ENCODE measurements at places on chromosomes 3 and 15.

GRCh38 chr15:81558056-81558455 is 184.0 kb upstream of the TMC3 start:
- DNase-seq: no peak

DNA sequence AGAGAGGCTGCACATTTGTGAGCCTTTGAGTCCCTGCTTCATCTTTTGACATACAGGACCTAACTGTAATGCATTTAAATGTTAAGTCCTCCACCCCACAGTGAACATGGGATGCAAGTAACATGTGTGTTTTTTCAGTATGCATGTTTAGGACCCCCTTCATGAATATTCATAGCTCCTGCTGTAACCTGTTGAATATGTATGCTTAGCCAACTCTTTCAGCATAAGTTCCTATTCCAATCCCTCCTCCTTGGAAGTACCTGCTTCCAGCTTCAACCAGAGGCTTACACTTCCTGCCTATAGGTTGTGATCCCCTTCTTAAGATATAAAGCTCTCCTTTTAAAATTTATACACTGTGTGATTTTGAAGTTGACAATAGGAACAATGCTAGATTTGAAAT is 36.9 kb upstream of the GNB4 start:
- no peak for DNase-seq

DNA sequence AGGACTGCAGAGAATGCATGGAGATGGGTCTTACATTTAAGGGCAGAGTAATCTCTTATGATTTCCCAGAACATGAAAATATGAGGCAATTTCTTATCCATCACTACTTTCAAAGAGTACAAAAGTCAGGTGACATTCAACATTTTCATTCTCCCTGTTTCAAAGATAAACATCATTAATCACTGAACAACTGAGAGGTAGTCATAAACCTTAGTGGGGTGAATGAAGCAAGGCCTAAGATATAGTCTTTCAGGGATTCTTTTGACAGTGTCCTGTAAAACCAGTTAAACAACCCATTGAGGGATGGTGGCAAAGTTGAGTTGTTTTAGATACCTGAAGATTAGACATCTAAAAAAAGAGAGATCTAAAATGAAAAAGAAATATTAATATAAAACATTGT is 271.6 kb upstream of the CBLB start:
- DNase-seq: no peak

GRCh38 chr3:124014366-124014942 is 22.5 kb upstream of the ROPN1 start:
- no peak for DNase-seq

DNA sequence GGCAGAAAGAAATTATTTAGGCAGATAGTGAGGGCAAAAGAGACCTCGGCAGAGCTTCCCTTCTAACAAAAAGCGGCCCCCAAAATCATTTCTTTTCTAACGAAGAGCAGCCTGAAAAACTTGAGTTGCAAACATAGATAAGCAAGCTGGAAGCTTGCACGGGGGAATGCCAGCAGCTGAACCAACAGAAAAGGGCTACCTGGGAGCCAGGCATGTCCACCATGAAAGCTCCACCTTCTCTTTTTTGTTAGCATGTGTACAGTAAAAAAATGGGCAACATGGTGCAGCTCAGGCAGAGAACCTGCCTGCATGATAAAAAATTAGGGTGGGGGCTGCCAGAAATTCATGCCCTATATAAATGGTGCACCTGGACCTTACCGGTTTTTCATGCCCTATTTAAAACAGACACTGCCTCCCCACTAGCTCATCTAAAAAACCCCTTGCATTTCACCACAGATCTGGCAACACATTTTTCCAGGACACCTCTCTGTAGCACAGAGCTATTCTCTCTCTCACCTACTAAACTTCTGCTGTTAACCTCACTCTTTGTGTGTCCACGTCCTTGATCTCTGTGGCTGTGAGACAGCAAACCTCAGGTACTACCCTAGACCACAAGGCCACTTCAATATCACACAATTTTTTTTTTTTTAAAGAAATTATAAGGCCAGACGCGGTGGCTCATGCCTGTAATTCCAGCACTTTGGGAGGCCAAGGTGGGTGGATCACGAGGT is 18.7 kb downstream of the SLC33A1 start:
- no peak for DNase-seq

DNA sequence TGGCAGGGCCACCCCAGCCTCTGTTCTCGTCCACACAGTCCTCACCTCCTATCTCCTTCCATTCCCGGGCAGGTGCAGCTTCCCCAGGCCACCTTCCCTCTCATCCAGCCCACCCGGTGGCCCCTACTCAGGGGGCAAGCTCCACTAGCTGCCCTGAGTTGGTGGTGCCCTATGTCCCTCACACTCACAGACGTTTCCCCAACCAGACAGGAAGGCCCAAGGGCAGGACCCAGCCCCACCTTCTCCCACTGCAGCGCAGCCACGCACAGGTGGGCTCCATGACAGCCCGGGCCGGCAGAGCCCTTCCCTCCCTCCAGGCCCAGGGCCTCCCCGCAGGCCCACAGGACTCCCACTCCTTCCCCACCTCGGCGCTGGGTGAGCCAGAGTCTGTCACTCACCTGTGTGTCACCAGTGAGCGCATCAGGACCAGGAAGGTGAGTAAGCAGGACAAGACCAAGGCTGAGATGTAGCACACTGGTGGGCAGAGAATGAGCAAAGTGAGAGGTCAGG is 11.1 kb downstream of the ISLR start:
- no peak for DNase-seq

DNA sequence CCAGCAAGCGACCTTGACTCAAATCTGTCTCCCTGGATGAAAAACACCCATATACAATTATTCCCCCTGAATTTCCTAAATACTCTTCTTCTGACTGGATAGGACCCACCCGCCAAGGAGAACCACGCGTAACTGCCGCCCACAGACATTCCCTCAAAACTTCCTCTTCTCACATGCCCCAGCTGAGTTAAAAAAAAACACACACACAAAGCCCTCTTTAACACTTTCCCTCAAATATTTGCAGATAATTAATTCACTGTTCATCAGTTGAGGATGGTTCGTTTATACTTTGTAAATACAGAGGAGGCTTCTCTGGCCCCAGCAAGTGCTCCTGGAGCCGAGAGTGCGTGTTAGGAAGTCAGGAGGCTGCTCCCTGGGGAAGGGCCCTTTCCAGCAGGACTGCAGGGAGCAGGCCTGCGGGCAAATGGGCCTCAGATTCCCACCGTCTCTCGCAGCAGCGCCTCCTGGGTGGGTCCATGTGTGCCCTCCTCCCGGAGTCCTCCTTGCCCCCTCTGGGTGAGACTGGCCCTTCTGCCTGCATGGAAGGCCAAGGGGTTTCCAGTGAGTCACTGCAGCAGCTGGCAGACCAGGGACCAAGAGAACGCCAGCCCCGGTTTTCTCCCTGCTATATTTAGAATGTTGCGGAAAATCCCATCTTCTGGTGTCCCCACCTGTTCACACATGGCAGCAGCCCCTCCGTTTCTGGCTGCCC is 46.8 kb downstream of the MGLL start:
- DNase-seq: peak; percentile 51

DNA sequence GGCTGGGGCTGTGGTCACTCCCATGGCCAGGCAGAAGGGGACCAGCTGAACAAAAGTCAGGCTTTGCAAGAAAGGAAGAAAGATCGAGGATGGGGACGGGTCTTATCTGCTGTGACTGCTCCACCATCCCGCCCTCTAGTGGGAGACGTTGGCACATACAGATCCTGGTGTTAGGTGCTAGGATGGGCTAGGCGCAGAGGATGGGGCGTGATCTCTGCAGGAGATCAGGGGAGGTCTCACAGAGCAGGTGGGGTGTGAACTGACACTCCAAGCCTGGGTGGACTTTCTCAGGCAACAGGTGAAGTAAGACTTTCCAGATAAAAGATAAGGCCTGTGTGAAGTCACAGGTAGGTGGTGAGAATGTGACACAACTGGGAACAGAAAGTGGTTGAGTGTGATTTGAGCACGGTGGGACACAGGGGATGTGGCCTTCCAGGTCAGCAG is 141.9 kb upstream of the SMAD3 start:
- no peak for DNase-seq

DNA sequence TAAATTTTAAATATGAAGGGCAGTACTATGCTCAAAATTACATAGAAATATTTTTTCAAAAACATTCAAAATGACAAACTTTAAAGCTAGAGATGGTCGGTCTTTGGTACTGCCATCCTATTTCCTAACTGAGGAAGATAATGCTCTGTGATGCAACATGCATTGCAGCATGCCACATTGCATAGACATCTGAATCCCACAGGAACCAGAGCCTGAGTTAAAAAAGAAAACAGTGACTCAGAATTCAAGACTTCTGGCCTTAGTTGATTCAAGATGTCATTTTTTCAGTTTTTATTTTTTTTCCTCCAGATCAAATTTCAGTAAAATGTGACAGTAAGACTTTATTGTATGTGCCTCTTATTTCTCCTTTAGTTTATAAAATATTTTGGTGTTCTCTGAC is 33.1 kb downstream of the TP63 start:
- DNase-seq: no peak

DNA sequence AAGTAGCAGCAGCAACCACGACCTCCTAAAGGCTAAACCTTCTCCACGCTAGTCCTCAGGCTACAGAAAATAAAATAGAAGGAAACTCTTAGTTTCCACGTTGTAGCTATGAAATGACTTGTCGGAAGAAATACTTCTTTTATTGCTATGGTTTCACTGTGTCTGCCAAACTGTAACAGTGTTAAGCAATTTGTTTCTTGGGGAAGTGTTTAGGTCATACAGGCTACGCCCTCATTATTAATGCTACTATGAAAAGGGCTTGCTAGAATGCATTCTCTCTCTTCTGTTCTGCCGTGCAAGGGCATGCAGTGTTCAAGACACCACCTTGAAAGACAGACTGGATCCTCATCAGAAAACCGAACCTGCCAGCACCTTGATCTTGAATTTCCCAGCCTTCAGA is 462.7 kb downstream of the PLOD2 start:
- DNase-seq: no peak

DNA sequence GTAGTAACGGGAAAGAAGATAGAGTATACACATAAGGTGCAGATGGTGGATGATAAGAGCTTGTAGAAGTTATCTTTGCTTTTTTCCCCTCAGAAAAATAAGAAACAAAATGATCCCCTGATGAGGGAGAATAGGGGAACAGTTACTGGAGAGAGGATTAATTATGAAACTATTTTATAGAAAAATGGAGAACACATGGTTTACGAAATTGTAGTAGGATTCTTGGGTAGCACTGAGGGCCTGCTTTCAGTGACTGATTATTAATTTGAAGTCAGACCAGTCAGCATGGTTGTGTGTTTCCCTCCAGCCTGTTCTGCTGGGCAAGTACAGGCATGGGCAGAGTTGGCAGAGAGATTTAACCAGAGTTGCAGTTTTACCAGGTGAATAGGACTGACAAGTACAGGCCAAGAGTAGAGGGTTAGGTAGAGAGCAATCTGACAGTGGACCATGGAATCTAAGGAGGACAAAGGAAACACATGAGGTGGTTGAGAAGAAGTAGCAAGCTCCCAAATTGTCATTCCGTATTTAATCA is 5.9 kb downstream of the SLC49A4 start:
- no peak for DNase-seq

DNA sequence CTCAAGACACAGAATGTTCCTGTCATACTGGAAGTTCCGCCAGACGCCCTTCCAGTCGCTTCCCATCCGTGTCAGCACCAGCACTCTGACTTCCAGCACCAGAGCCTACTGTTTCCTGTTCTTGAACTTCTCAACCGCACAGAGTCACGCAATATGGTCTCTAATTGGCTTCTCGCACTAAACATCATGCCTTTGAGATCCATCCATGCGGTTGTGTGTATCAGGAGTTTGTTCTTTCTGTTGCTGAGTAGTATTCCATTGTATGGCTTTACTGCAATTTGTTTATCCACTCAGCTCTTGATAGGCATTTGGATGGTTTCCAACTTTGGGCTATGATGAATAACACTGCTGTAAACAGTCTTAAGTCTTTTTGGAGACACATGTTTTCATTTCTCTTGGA is 112.1 kb downstream of the LRRK1 start:
- DNase-seq: no peak

DNA sequence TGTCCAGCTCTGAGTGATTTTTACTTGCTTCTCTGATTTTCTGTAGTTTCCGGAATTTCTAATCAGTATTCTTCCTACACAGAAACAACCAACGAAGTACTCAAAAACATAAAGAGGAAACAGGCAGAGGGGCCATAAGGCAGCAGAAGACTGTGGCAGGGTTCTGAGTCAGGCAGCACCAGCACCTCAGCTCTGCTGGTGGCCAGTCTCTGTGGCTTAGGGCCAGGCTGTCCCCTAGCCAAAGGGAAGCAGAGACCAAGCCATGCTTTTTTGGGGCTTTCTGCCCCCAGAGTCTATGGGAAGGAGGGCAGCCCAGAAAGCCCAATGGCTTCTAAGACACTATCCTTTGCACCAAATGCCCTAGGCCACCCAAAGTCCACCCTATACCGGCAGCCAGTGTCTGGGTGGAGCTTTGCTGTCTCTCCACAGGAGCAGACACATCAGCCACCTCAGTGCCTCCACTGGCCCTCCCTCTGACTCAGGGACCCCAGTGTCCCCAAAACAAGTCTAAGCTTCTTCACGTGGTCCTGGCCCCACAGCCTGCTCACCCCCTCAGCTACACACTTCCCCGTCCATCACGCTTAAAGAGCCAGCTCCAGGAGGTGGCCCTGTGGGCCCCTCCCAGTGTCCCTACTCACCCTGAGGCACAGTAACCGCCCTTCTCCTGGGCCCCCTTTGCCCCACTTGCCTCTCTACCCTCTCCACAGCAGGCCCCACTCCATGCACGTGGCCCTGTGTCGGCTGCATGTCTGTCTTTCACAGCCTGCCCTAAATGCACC is 46.2 kb downstream of the CCDC12 start:
- no peak for DNase-seq

DNA sequence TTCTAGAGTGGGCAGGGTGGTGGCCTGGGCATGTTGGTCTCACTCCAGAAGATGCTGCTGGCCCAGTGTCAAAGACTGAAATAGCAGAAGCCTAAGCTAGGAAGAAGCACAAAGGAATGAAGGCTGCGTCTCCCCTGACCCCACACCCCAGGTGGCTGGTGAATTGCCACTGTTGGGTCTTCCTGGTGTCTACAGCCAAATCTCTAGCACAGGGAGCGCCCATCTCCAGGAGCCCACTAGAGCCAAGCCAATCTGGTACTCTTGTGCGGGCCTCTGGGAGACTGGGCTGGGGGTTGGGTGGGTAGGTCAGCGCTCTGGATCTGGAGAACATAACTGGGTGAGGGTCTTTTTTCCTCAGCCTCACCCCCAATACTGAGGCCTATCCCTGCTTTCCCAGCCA is 894 bp downstream of the TUSC2 start:
- DNase-seq: no peak

GRCh38 chr3:127612966-127613365 is 14.8 kb downstream of the MCM2 start:
- DNase-seq: no peak

DNA sequence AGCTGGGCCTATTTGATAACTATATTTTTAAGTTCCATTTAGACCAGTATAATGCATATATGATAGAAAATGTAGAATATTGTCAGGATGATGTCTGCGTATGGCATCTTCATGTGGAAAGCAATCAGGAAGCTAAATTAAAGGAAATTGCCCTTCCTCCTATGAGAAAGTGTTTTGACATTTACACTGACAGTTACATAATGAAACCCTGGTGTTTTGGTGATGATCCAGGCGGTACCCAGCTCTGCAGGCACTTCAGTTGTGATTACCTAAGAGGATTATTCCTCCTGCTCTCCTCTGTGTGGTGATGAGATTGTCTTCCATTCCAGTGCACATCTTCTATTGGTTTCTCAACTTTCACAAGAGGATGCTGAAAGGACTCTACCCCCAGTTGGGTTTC is 126.5 kb upstream of the MITF start:
- no peak for DNase-seq

- DNase-seq: peak; percentile 19
Observed at GRCh38 chr3:190041333-190042041, 79.2 kb downstream of the P3H2 start.

GRCh38 chr15:33055962-33056361 is 138.6 kb downstream of the FMN1 start:
- no peak for DNase-seq
